ENCODE measurements at places on chromosomes 11 and 22.

- no peak for DNase-seq
These were observed 214.7 kb upstream of the SYN3 start for GRCh38 chr22:33272871-33273270.

DNA sequence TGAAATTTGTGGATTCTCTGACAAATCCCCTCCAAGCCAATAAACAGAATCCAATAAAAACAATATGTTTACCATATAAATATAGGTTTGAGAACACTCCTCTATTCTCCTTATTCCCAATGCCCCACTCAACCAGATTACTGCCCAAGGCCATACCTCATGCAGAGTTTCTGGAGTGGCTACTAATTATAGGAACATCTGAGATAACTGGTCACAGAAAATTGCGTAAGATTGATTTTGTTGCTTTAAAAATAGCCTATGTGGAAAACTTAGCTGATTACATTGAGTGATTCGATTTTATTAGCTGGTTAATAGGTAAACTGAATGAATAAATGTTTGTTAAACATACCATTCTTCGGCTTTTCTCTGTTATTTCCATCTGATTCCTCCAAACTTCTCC, 48.0 kb downstream of the ME3 start:
- DNase-seq, result no peak

GRCh38 chr11:93997741-93998140, 23.4 kb upstream of the HEPHL1 start:
- DNase-seq, result no peak

- no peak for DNase-seq
These were observed 24.4 kb upstream of the FLRT1 start for GRCh38 chr11:64011371-64011770.
